ENCODE measurements at places on chromosomes 11 and 22.

DNA sequence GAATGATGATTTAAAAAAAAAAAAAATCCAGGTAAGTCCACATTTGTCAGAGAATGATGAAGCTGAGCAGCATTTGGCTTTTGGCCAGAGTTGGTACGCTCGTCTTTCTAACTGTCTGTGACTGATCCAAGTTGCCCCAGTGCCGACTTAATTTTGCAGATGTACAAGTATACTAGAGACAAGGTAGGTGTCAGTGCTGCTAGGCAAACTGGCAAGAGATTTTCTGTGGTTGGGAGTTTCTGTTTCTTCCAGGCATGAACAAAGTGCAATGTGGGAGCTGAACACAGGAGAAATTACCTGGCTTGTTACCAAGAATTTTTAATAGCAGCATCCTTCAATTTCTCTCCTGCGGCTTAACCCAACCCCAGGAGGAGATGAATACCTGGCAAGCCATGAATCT is 307.7 kb downstream of the BUD13 start:
- no peak for DNase-seq

DNA sequence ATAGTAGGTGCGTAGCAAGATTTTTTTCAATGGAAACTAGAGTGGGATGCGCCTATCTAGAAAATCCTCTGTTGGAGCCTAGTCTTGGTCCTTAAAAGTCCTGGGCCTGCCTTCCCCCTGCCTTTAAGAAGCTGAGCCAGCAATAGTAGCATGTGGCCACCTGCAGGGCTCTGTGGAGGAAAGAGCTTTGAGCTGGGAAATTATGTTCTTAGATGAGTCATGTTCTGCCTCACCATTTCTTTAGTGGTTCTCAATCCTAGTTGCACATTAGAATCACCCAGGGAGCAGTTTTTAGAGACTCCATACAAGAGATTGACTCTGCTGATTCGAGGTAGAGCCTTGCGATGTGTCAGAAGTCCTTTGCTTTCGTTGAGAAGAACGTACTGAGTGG is 133.5 kb downstream of the COMMD9 start:
- no peak for DNase-seq

GRCh38 chr11:95239871-95240649 is 9.1 kb upstream of the SESN3 start:
- DNase-seq = no peak

- no peak for DNase-seq
These were observed 72.0 kb downstream of the MICAL3 start for GRCh38 chr22:17952273-17952801.

GRCh38 chr22:30004694-30005093 is 75.6 kb upstream of the HORMAD2 start:
- no peak for DNase-seq

- DNase-seq = no peak
These were observed 54.6 kb downstream of the LRRC32 start for GRCh38 chr11:76615950-76616349.

DNA sequence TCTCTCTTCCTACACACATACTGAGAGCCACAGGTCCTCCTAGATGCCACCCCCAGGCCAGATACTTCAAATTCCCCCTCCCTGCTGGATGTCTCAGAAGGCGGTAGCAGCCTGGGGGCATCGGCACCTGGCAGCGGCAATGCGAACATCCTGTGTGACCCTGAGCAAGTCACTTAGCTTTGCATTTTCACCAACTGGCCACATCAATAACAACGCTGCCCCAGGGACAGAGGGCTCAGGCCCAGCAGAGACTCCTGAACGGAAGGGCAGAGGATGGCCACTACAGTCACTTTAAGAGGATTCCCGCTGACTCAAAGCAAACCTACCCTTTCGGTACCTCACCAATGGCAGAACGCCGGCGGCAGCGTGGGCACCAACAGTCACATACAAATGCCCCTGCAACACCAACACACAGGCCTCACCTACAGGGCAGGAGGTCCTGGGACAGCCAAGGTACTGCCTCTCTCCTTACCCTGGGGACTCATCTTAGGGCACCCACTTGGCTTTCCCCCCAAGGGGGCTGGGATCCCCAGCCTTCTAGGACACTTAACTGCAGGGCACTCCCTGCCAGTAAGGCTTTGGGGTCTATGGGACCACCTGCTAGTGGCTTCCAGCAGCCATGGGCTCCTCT is 1.6 kb downstream of the LMO1 start:
- no peak for DNase-seq

DNA sequence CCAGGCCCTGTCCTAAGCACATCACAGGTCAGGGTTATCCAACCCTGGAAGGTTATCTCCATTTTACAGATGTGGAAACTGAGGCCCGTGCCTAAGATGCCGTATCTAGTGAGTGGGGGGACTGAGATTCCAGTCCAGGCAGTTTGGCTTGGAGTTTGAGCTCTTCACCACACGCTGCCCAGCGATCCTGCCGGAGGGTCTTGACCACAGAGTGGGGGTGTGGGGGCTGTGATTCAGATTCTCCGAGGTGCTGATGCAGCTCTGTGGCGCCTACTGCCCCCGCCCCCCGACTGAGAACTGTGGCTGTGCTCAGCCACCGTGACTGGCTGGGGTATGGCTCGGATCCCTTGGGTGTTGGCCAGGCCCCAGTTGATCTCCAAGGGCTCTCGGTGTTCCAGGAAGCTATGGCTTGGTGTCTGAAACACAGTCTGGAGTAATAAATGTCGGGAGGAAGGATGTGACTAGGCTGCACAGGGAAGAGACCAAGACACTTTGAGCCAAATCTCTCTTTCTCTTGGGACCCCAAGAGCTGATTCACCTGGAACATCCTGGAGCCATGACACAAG is 60.6 kb upstream of the RASD2 start:
- no peak for DNase-seq

- no peak for DNase-seq
These were observed 83.6 kb upstream of the BLID start for GRCh38 chr11:122199661-122200060.

Data from activated CD4-positive, alpha-beta T cell treated with anti-CD3 and anti-CD28 coated beads, Interleukin-2, amount 50 U/mL, for 48 hours (primary cell).